ENCODE measurements at places on chromosomes 12 and 14.
A peak's percentile ranks its signal among the peaks of the same experiment; 100 is the strongest.

GRCh38 chr12:128043317-128043716, 223.7 kb upstream of the TMEM132C start:
- DNase-seq = no peak

- DNase-seq = peak; percentile 65
These were observed 29.9 kb upstream of the SLC38A2 start for GRCh38 chr12:46402451-46402850.

DNA sequence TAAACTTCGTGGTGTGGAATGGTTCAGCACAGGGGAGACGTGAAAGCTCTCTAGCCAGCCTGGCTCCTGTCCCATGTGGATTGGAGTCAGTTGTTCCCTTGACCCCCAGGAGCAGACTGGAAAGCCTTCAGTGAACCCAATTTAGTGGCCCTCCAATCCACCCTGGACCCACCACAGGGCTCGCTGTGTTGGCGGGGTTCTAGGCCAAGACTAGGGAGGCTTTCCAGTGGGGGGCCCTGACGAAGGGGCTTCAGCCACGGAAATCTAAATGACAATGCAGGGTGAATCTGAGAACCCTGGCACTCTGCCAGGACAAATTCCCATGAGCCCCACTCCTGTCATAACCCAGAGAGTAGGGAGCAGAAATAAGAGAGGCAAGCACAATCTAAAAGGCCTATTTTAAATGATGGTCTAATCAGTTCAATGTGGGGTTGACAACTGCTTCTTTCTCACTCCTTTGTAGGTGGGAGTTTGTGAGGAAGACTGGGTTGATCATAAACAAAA, 110.8 kb downstream of the SLC35F4 start:
- DNase-seq = no peak

- DNase-seq = no peak
These were observed 101.2 kb upstream of the LRFN5 start for GRCh38 chr14:41505491-41505890.

- DNase-seq = no peak
These were observed 10.6 kb downstream of the ITGB7 start for GRCh38 chr12:53196486-53196885.

- DNase-seq = no peak
These were observed 190.6 kb downstream of the SLC2A13 start for GRCh38 chr12:39915249-39915648.

DNA sequence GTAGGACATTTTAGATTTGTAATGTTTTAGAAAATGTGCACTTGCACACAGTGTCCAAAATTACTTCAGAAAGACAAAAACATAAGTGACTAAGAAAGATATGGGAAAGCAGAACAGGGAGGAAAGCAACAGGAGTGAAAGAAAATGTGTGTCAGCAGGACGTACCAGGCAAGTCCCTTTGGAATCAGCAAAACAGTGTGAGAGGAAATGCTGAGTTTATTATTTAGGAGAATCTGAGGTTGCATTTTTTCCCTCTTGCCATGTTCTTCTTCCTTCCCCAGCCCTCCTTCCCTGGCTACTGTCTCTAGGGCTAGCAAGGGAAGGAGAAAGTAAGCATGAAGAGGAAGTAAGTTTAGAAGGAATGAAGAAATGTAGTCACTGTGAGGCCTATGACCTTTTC, 67.7 kb upstream of the CD163 start:
- DNase-seq = no peak

- no peak for DNase-seq
These were observed 410.3 kb downstream of the SLC6A15 start for GRCh38 chr12:84502180-84502860.

- no peak for DNase-seq
These were observed 59.7 kb downstream of the PLXNC1 start for GRCh38 chr12:94207849-94208621.

DNA sequence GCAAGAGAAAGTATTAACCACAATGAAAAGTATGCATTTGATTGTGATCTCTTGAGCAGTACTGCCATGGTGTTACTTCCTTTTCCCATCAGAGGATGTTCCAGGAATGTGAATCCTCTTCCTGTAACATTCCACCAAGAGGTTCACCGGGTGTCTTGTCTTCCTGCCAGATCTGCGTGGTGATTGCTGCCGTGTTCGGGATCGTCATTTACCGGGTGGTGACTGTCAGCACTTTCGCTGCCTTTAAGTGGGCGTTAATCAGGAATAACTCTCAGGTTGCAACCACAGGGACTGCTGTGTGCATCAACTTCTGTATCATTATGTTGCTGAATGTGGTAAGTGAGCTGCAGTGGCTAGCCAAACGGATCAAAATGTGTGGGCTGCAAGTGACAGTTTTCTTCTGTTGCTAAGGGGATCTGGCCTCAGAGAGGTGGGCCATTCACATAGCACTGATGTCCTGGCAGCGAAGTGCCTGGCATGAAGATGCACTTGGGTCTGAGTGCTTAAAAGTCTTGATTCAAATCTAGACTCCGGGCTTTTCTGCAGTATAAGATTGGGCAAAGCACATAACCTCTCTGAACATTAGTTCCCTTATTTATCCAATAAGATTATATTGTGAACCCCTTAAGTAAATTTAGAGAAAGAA, 123.4 kb downstream of the SLC5A8 start:
- DNase-seq = no peak

DNA sequence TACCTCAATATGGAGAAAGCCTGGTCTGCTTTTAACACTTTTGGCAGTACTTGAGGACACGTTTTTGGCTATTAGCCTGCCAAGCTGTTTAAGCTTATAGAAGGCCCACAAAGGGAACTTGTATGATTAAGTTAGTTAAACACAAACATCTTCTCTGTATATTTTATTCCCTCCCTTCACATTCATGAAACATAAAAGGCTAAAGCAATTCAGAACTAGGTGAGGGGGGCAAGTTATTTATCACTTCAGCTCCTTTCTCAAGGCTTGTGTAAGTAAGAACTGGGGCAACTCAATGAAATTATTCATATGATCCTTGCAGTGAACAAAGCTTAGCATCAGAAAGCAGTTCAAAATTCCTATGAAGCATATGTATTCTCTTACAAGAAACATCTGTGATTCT, 7.5 kb downstream of the PRICKLE1 start:
- peak; percentile 36 for DNase-seq

DNA sequence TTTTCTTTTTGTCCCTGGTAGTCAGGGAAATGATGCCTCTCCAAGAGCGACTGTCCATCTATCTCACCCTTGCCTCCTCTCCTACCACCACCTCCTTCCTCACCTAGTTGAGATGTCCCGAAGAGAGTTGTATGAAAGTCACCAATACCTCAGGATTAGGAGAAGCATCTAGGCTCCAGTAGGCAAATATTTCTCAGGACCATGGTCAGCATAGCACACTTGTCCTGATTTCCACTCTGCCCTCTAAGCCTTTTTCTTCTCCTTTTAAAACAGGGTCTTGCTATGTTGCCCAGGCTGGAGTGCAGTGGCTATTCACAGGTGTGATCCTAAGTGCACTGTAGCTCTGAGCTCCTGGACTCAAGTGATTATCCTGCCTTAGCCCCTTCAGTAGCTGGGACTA, 268.4 kb upstream of the PELI2 start:
- no peak for DNase-seq

GRCh38 chr12:88833641-88834116, 253.4 kb upstream of the KITLG start:
- DNase-seq = no peak

GRCh38 chr12:89593233-89593632, 67.4 kb upstream of the POC1B start:
- no peak for DNase-seq

GRCh38 chr12:34217660-34218059, 195.4 kb downstream of the ALG10 start:
- no peak for DNase-seq

DNA sequence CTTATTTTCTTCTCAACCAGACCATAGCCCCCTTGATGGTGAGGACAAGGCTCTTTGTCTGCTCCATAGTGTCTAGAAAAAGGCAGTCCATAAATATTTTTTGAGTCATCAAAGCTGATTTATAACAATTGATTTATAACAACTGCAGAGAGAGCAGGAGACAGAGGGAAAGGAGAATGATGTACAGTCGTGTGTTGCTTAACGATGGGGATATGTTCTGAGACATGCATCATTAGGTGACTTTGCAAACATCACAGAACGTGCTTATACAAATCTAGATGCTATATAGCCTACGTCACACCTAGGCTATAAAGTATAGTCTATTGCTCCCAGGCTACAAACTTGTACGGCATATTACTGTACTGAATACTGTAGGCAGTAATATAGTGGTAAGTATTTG, 143.3 kb downstream of the NTF3 start:
- no peak for DNase-seq

- DNase-seq = no peak
These were observed 257.3 kb upstream of the PLEKHG7 start for GRCh38 chr12:92445253-92446082.

Data from adipocyte (in vitro differentiated cells).